ENCODE measurements at places on chromosomes 7 and 10. TPM values are rescaled to one million over a fixed set of nuclear protein-coding genes. Genes with fewer than 3 reads are reported as not detected.

The CYP2C9 gene
- total RNA-seq, result not detected

The AGR2 gene
- 10.1 TPM for total RNA-seq

DNA sequence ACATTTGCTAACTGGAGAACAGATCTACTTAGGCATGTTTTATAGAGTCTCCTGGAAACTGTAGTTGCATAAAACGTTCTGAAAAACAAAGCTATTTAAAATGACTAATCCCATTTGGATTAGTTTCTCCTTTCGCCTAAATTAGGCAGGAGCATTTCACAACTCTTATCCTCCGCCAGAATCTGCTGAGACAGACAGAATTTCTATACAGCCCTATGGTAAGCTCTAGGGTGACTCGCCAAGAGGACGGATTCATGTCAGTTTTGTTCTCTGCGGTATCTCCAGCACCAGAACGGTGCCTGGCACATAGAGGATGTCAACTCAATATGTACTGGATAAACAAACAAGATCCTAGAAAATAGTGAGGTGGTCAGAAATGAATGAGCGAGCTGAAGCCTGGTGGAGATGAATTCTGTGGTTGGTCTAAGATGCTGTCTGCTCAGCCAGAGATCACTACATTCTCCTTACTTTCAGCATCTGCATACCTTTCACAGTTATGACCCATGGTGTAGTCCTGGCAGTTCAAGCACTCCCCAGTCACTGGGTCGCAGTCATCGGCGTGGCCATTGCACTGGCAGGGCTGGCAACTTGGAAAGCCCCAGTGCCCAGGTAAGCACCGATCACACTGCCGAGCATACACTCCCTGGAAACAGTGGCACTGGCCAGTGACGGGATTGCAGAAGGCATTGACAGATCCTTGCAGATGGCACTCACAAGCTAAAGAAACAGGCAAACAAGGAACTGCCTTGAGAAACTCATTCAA is 44.0 kb downstream of the LAMB1 start:
- no peak for DNase-seq

GRCh38 chr7:49611951-49612350 is 161.5 kb upstream of the VWC2 start:
- no peak for DNase-seq

DNA sequence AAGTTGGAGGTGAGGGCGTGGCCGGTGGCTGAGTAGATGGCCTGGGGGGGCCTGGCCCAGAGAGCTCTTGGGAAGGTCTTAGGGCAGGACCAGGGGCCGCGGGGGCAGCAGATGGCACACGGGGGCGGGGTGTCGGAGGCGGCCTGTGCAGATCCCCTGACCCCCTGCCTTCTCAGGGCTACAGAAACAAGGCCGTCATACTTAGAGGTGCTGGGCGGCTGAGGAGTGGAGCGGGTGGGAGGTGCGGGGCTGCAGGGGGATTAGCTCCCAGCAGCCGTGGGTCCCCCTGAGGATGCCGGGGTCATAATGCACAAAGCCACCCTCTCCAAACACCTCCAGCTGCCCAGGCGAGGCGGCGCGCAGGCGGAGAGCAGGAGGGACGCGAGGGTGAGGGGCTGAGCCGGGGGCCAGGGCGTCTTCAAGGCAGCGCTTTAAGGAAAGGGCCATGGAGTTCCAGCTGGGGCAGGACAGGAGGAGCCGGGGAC is 40.4 kb upstream of the ZNF32 start:
- no peak for DNase-seq

Measured in spinal cord (tissue), 10 donors.